ENCODE measurements at places on chromosomes 12 and 14.

DNA sequence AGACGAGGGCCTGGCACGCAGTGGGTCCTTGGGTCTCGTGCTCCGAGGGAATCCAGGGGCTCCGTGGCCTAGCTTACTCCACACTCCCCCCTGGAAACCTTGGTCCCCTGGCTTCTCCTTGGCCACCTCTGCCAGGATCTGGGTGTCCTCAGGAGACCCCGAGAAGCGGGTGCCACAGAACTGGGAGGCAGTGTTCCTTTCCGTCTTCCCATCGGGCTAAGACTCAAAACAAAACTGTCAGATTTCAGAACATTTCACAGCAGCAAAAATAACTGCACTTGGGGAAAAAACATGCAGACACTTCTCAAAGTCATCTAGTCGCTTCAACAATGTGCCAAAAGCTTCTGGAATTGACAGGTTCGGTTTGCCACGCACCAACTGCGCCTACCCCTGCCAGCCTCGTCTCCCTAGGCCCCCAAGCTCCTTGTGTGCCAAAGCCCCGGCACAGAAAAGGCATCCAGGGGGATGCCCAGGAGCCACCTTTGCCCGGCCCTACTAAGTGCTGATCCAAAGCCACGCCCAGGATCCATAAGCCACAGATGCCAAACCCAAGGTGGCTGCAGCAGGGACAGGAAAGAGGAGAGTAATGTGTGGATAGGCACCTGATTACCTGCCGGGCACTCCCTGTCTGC, 58.4 kb upstream of the DIO3 start:
- no peak for DNase-seq

DNA sequence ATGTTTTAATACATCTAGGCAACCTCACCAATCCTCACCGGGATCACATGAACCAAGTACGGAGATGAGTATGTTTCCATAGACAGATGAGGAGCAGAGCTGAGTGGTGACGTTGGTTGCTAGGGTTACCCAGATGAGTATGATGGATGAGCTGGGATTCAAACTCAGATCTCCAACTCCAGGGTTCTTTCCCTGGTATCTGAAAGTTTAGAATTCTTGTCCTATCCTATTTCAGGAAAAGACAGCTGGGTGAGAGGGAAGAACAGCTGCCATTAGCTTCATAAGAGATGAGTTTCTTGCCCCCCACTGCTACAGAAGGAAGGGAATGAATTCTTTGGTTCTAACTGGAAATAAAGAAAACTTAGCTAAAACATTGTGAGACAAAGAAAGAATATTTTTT, 728.9 kb upstream of the TBX3 start:
- DNase-seq = no peak

GRCh38 chr12:82357340-82357739, 847 bp downstream of the CCDC59 start:
- no peak for DNase-seq

DNA sequence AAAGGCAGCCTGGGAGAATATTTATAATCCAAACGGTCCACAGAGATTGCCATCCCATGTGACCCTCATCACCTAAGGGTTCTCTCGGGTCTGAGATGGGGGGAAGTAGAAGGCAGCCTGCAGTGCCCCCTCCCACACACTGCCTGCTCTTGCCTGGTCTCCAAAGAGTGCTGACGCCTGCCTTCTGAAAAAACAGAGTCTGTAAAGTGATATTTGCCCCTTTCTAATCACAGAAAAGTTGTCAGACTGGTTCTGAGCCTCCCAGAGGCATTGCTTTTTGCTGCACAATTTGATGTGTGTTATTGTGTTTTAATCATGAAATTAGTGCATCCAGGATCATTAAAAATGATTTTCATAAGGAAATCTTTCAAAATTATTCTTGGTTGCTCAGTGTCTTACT, 59.2 kb downstream of the TMEM30B start:
- DNase-seq = no peak

DNA sequence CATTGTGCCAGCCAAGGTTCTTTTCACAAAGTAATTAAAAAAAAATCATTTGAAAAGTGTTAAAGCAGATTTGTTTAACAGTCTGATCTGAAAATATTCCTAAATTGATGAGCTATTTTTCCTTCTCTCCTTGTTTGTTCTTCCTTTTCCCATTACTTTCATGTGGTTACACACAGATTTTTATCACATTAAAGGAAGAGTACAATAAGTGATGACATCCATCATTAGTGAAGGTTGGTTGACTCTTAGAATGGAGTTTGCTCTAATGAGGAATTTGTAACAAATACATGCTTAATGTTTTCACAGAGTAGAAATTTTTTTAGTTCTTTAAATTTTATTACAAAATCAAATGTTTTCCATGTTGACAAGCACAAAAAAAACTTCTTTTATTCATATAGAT, 18.9 kb upstream of the TOMM20L start:
- DNase-seq = no peak

DNA sequence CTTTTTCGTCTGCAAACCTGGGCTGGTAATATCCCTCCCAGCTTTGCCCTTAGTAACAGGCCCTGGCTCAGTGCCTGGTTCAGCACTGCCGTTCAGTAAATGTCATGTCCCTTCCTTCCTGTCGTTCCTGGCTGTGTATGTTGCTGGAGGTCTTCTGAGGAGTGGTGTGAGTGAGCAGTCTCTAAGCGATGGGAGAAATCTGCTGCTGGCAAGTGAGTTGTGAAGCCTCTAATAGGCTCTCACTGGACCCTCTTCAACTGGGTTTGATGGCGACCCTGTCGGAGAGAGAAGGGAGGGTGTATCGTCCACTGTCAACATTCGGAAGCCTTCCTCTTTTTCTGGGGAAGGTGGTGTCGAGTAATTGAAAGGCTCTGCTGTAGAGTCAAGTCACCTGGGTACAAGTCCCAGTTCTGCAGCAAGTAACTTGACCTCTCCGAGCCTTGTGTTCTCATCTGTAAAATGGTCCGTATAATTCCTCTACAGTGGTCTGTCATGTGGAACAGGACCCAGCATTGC, 62.8 kb downstream of the HRK start:
- peak; percentile 3 for DNase-seq

GRCh38 chr14:73719361-73719760, 5.2 kb upstream of the PNMA1 start:
- no peak for DNase-seq

DNA sequence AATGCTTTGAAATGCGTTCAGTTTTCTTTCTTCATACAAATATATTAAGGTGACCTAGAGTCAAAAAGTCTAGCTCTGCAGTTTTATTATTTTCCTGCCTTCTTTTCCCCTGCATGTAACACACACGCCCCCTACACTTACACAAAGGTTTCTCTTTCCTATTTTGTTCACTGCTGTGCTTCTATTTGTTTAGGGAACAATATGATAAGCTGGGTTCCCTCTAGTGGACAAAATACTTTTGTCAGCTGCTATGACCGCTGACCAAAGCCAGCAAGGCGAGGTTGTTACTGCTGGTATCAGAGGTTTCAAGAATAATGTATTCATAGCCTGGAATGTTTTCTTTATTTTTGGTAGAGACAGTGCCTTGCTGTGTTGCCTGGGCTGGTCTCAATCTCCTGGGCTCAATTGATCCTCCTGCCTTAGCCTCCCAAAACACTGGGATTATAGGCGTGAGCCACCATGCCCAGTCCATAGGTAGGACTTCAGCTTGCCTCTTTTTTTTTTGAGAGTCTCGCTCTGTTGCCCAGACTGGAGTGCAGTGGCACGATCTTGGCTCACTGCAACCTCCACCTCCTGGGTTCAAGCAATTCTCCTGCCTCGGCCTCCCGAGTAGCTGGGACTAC, 33.4 kb downstream of the FNTB start:
- DNase-seq = peak; percentile 85

DNA sequence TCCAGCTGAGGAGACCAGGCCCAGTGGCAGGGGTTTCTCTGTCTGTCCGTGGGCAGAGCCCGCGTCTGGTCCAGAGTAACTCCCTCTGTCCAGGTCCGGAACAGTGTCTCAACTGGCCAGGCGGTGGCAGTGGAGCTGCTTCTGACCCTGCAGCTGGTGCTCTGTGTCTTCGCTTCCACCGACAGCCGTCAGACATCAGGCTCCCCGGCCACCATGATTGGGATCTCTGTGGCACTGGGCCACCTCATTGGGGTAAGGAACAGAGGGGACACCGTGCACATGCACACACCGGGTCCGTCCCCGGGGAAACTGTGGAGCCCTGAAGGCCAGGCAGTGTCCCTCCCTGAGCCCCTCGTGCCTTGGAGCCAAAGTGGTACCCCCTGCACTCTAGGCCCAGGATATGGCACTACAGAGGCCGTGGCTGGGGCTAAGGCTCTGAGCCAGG, 1.5 kb downstream of the AQP6 start:
- peak; percentile 31 for DNase-seq

GRCh38 chr12:58583529-58583928, 336.8 kb downstream of the LRIG3 start:
- peak; percentile 41 for DNase-seq

- no peak for DNase-seq
Observed at GRCh38 chr12:31890295-31891285, 68.6 kb upstream of the RESF1 start.

GRCh38 chr14:88212691-88213090, 110.4 kb downstream of the KCNK10 start:
- DNase-seq = no peak

- DNase-seq = no peak
Observed at GRCh38 chr12:101050631-101051030, 159.4 kb downstream of the SLC5A8 start.

DNA sequence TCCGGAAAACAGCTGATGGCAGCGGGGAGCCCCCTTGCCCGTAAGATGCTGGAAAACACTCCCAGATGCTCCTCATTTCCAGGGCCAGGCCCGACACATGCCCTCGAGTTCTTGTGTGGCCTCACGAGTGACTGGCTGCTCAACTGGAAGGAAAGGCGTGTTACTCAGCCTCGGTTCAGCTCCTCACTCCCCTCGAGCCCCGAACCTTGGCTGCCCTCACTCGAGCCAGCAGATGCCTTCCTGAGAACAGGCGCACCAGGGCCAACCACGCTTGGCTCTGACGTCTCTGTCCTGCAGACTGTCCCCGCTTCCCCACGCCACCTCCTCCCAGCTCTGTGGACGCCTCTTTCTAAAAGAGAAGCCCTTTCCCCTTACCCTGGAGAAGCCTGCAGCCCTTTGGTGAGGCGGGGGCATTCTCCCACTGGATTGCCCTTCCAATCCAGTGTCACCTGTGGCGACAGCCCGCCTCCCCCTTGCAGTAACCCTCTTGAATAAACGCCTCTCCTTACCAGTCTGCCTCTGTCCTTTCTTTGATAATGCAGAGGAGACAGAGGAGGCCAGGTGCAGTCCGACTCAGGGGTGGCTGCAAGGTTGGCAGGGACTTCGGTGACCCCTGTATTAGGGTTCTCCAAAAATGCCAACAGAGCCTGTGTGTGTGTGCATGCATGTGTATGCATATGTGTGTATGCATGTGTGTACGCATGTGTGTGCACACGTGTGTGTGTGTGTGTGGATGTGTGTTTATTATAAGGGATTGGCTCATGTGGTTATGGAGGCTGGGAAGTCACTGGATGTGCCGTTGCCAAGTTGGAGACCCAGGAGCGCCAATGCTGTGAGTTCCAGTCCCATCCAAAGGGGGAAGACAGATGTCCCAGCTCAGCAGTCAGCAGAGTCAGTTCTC, 166.3 kb downstream of the KIF26A start:
- no peak for DNase-seq

DNA sequence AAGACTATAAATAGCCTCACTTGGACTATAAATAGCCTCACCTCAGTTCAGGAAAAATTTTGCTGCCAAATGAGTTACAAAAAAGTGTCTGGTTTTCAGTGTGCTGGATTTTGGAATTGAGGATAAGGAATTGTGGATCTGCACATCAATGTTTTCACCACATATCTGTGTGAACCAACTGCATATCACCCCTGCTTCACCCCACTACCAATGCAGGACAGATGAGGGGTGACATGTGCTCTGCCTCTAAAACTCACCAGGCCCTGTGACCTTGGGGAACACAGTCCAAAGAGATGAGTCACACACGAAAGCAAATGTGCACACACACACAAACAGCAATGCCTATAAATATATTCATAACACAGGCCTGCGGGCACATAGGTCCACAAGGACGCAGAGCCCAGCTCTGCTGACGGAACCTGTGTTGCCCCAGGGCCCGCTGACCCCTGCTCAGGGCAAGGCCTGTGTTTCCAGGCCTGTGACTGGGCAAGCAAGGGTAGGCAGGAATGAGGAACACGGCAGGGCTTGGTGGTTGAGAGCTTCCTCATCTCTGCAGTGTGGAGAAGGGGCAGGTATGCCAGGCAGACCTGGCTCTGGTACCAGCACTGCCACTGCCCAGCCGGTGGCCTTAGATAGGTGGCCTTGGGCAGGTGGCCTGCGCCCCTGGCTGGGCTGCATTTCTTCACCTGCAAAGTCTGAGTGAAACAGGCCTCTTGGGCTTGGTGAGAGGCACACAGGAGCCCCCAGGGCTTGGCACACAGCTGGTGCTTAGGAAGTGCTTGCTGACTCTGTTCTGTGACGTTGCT, 82.4 kb downstream of the ARL6IP4 start:
- DNase-seq = peak; percentile 84

- DNase-seq = no peak
Observed at GRCh38 chr12:61213646-61214045, 1046.6 kb upstream of the USP15 start.

- DNase-seq = no peak
Observed at GRCh38 chr12:116476227-116476822, 82.9 kb upstream of the MAP1LC3B2 start.

DNA sequence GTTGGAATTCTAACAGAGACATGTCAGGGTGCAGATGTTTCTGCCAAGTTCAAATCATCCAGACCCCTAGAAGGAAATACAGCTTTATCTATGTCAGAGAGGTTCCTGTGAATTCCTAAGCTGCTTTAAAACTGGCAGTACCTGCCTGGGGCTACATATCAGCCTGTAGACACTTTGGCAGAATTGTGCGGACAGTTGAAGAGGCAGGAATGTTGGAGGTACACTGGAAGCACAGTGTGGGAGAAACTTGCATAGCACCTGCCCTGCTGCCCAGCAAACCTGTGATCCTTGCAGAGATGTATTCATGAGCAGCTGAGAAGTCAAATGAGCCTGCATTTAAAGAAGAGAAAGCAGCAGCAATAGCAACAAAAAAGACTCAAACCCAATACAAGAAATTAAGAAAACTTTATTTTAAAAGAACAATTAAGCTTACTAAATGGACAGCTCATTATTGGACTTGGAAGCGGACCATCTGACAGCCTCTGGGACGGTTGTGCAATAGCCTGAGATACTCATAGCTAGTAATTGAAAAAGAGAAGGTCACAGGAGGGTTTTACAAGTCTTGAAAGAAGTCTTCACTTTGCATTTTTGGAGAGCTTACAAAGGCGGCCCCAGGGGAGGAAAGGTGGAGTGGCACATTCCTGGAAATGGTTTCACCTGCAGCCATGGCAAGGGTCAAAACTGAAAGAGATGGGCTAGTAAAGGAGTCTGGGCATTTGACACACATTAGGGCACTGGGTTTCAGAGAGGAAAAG, 280.9 kb upstream of the FLRT2 start:
- DNase-seq = no peak

GRCh38 chr12:76914102-76914859, 35.5 kb upstream of the CSRP2 start:
- DNase-seq = no peak

DNA sequence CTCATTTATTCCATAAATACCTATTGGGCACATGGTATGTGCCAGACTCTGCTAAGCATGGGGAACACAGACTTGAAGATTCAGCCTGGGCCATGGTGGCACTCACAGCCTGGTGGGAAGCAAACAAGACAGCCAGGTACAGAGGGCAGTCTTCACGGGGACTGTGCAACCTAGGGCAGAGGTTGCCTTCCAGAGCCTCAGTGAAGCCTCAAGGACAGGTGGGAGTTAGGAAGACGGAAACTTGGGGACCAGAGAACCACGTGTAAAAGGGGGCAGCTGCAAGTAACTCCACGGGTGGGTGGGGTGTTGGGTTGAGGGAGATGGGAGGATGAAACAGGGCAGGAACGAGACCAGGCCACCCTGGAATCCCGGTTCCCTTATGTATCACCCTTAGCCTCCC, 980 bp upstream of the LTBR start:
- DNase-seq = no peak

Measured in HFFc6 (cell line).